ENCODE measurements at places on chromosomes 4 and X.
A peak's percentile ranks its signal among the peaks of the same experiment; 100 is the strongest.

- no peak for DNase-seq
Observed at GRCh38 chrX:22121161-22121560, 89.0 kb downstream of the PHEX start.

GRCh38 chr4:10750714-10751113 lies 66.1 kb upstream of the CLNK start:
- DNase-seq = no peak

GRCh38 chr4:137015426-137016409 lies 516.6 kb downstream of the PCDH18 start:
- DNase-seq = no peak

- DNase-seq = no peak
Observed at GRCh38 chr4:93870876-93871458, 42.4 kb downstream of the ATOH1 start.

GRCh38 chr4:154549894-154550790 lies at the start of gene PLRG1:
TSS of gene PLRG1 (minus strand) at chr4:154550400. CDS start at chr4:154550308, 92 bp downstream.
- peak; percentile 96 for DNase-seq

GRCh38 chr4:165522050-165522449 lies 143.2 kb downstream of the CPE start:
- no peak for DNase-seq

DNA sequence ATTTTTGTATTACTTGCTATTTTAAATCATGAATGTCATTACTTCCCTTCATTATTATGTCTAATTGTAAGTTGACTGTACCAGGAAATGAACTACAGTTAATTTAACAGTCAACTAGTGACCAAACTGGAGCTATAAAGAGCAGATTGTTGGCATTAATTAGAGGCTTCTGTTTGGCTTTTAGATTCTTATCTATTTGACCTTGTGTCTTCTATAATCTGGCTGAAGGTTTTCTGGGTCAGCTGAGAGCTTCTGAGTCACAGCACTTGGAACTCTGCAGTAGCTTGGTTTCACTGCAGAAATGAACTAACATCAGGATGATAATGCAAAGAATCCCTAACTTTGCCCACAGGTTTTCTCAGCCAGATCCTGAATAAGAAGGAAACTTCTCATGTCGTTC lies 169.2 kb upstream of the LEF1 start:
- no peak for DNase-seq

GRCh38 chr4:143399113-143399949 lies 62.7 kb downstream of the GAB1 start:
- DNase-seq = no peak

DNA sequence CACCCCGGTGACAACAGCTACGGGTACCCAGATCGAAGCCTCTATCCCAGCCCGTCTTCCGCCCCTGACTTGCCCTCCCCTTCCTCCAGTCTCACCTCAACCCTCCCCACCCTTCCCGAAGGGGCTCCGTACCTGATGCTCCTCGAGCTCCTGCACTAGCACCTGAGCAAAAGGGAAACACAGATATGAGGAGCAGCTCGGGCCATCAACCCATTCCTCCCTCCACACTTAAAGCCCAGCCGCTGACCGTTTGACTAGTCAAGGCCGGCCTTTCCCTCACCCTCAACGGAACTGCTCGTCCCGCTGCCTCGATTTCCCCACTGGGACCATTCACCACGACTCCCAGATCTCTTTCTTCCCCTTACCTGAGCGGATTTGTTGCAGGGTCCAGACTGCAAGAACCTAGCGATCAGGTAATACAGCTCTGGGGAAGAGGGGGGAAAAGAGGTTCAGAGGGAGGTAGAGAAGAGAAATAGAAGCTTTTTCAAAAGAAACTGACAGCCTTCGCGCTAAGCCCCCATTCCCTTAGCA lies 731 bp downstream of the BRWD3 start:
- DNase-seq = peak; percentile 5

- no peak for DNase-seq
Observed at GRCh38 chr4:174172274-174172673, 111.2 kb downstream of the FBXO8 start.

- no peak for DNase-seq
Observed at GRCh38 chrX:101482296-101482695, 3.0 kb upstream of the ARMCX4 start.

DNA sequence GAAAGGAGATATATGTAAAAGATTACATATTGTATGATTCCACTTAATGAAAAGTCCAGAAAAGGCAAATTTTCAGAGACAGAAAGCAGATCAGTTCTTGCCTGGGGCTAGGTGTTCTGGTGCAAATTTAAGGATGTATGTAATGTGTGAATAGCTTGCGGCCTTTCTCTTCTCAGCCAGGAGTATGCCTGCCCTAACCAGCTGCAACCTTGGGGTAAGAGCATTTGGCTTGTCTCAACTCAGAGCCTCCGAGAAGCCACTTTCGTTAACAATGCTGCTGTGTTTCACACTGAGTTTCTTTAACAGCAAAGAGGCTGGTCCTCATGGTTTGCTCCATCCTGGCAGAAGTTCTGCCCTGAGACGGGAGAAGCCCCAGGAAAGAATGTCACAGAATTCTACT lies 102.7 kb downstream of the SPCS3 start:
- no peak for DNase-seq

DNA sequence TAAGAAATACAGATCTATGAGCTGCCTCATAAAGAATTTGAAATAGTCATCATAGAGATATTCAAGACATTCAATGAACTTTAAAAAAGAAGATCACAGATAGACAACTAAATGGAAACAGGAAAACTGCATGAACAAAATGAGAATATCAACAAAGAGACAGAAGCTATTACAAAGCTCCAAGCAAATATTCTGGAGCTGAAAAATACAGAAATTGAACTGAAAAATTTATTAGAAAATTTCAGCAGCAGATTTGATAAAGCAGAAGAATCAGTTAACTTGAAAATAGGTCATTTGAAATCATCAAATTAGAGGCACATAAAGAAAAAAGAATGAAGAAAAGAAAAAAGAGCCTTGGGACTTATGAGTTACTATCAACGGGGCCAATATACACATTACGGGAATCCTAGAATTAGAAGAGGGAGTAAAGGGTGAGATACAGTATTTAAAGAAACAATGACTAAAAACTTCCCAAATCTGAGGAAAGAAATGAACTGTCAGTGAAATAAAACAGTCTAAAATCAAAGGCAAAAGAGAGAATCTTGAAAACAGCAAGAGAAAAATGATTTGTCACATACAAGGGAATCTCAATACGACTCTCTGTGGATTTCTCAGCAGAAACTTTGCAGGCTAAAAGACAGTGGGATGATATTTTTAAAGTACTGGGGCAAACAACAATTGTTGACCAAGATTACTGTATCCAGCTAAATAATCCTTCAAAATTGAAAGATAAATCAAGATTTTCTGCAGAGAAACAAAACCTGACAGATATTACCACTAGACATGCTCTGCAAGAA lies 641.6 kb downstream of the ANKRD50 start:
- DNase-seq = no peak

DNA sequence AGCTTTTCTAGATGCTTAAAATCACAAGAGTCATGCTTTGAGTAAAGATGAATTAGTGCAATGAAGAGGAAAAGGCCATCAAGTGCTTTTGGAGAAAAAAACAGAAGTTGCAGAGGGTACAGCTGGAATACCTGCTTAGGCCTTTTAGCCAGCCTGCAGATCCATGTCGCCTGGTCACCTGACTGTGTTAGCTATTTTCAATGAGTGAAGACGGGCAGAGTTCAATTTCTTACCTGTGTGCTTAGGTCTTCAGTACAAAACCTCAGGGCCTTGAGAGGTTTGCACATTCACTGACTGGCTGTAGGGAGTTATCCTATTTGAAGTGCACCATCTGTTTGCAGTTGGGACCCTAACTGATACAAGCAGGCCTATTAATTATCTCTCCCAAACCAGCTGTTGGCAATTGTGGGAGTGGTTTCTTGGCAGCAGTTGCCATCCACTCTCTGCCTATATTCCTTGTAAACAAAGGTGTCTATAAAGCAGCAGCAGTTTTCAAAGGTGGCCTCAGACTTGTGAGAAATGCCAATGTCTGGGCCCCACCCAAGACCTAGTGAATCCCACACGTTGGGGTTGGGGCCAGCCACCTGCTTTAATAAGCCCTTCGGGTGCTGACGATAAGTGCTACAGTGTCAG lies 16.3 kb upstream of the FAT1 start:
- DNase-seq = no peak

GRCh38 chr4:39085891-39086290 lies 23.9 kb downstream of the KLHL5 start:
- DNase-seq = no peak

DNA sequence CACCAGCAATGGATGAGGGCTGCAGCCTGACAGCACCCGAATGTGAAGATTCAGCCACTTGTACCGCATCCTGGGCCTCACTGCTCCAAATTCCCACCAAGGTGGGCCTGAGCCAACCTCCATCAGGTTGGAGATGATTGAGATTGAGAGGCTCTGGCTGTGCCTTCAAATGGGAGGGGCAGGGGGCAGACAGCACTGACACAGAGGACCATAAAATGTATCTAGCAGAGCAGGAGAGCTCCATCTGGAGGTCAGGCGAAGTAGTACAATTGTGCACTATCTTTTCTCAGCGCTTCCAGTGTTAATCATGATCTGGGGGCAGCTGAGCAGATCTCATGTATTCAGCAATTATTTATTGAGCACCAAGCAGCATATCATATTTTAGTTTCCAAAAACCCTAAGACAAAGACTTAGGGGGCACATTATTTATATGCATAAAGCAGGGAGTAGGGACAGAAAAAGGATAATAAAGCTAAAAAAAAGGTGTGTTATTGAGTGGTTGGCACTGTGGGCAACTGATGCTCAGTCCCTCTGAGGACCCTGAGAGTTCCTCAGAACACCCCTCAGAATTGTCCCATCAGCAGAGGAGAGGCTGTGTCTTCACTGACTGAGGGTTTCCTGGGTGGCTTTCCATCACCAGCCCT lies 31.6 kb upstream of the C1QTNF7 start:
- peak; percentile 35 for DNase-seq

DNA sequence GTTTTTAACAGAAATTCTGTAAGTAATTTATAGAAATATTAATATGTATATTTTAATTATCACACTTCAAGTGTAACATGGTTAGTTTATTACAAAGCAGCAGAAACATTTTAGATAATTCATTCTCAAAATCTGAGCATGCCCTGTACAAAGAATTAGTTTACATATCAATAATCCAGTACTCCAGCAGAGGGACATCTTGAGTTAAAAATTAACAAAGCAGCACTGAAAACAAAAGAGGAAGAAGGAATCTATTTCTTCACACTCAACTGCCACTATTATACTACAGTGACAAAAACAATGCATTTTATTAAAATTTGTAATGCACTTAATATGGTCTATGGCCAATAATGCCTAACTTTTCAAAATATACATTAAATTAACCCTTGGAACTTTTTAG lies 179.1 kb upstream of the KLHL4 start:
- DNase-seq = no peak

GRCh38 chr4:105558277-105558676 lies 5.9 kb downstream of the ARHGEF38 start:
- DNase-seq = no peak

DNA sequence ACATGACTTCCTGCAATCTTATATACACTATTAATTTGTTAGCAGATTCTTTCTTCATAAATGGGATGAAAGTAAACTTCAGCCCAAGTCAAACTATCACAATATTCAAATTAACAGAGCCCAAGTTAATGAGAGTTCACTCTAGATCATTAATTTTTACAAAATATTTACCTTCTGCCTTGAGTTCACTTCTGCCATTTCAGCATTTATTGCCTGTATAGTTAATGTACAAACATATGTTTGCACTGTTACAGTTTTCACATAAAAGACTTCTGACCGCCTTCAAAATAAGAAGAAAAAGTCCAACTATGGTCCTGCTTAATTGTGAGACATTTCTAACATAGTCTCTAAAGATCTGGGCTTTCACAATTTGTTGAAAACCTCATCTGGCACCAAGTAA lies 46.9 kb downstream of the GPC3 start:
- no peak for DNase-seq

DNA sequence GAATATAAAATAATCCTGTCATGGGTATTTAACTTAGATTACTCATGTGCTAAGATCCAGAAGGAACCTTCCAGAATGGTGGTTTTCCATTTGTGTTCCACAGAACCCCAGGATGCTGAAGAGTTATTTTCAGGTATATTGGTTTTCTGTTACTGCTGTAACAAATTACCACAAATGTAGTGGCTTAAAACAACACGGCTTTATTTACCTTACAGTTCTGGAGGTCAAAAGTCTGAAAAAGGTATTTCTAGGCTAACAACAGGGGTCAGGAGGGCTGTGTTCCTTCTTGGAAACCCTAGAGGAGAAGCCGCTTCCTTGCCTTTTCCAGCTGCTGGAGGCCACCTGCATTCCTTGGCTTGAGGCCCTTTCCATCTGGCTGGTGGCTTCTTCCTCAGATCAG lies 57.9 kb upstream of the HPSE start:
- DNase-seq = no peak

DNA sequence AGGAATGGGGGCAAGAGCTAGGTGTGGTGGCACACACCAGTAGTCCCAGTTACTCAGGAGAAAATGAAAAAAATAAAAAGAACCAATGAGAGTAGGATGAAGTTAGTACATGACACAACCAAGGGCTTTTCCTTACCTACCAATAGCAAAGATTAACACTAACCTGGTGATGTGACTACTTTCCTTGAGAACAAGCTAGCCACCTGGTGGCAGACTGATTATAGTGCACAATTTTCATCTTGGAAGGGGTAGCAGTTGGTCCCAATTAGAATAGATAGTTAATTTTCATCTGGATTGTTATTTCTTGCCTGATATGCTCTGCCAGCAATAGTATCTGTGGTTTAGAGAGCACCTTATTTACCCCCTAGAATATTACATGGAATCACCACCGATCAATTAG lies 1216.8 kb upstream of the PABPC4L start:
- DNase-seq = no peak

GRCh38 chr4:24831637-24832036 lies 36.3 kb downstream of the SOD3 start:
- DNase-seq = no peak

DNA sequence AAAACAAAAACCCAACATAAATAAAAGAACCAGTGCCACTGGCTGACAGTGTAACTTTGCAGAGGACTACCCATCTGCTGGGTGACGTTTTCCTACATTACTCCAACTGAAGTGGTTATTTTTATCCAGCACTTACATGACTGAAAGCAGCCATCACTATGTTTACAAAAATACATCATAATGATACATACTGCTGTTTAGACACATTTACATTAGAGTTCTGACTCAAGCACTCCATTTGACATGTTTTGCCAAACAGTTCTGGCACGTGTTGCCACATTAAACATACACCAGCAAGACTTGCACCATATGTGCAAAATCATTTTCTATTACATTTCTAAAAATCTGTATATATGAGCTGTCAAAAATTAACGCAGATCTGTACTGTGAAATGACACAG lies 39.6 kb downstream of the BEND4 start:
- no peak for DNase-seq

DNA sequence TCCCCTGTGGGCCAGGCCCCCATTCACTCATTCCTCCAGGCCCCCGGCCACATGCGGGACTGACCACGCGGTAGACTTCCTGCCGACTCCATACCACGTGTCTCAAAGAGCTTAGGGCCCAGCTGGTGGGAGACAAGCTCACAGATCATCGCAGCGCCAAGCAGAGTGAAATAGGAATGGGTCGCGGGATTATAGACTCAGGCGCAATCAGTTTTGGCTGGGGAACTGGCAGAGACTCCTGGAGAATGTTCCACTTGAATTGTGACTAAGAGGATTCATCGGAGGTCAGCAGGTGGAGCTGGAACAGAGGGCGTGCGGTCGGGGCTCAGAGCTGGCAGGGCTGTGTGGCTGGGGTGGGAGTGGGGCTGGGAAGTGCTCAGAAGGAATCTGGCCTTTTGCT lies 15.6 kb downstream of the ATP2B3 start:
- DNase-seq = no peak
